ENCODE measurements at places on chromosomes 7 and 10.

DNA sequence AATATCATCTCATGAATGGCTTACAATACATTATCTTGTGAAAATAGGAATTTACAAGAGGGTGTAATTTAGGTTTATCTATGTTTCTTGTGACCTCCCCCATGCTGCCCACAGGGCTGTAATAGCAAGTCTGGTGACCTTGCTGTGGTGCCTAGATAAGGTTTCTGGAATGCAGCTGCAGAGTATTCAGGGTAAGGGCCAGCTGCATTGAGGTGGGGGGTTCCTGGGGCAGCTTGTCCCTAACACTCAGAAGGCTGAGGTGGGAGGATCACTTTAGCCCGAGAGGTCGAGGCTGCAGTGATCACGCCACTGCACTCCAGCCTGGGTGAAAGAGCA lies 5.3 kb upstream of the DHTKD1 start:
- DNase-seq, result no peak

GRCh38 chr7:105768898-105769507 lies 107.4 kb downstream of the ATXN7L1 start:
- DNase-seq, result no peak

DNA sequence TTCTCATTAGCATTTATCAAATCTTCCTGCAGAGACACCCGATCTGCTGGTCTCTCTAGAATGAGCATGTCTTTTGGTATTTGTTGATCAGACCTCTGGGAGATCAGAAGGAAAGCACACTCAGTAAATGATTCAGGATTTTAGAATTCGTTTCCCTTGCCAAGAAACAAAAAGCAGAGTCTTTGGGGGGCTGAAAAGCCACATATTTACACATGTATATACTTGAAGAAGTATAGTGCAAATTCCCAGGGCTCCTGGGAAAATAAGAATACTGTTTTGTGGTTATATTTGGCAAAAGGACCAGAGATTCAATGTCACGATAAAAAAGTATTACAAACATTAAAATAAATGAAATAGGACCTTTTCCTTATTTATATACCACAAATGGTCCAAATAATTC lies 100.2 kb downstream of the AGMO start:
- no peak for DNase-seq

DNA sequence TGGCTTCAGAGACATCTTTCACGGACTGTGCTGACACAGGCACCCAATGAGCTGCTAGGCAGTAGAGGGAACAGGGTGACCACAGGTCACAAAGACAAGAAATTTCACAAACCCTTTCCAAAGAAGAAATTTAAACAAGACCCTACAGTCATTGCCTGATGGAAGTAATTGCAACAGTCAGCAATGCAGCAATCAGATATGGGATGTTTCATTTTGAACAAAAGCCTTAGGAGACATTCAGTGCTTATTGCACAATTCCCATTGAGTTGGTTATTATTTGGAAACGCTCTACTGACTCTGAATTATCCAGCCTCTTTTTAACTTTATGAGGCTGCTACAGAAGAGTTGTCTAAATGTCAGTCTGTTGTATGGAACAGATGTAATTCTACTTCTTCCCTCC lies 85.5 kb downstream of the ETV1 start:
- DNase-seq, result no peak

- no peak for DNase-seq
Observed at GRCh38 chr7:21893401-21893800, 52.3 kb downstream of the CDCA7L start.

GRCh38 chr7:150451833-150452461 lies 1.5 kb downstream of the GIMAP8 start:
- DNase-seq, result no peak

DNA sequence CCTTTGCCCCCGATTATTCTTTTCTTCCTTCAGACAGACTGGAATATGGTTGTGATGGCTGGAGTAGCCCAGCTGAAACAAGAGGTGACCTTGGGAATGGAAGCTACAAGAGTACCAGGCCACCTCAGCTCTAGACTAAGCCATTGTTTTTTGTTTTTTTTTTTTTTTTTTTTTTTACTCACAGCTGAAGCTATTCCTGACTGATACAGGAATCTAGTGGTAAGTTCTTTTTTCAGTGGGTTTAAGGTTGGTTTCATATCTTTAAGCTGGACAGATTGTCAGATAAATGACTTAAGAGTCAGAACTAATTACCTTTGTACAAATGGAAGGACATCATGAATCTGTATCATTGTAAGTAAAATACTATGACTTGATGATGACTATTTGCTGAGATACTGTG lies 30.2 kb upstream of the PTPN12 start:
- no peak for DNase-seq
